Left colon (tissue), 2 donors: ENCODE measurements at places on chromosomes 2 and 18. TPM values are rescaled to one million over a fixed set of nuclear protein-coding genes. Genes with fewer than 3 reads are reported as not detected.

GRCh38 chr2:233708942-233709341 is 3.8 kb upstream of the UGT1A5 start:
- DNase-seq, result no peak

DNA sequence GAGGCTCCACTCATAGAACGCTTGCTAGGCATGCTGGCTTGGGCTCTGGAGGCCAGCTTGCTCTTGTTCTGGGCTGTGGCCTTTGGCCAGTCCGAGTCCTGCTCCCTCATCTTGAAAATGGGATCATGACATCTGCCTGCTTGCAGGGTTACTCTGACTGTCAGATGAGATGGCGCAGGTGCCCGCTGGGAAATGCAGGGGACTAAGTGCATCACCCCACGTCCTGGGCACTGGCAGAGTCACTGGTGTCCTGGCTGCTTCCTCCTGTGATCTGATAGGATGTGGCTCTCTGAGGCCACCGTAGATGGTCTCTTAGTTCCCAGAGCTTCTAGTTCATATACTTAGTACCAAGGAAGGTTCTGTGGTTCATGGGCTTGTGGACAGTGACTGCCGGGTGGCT is 18.5 kb downstream of the LDLRAD4 start:
- DNase-seq, result no peak

GRCh38 chr2:20429528-20429927 is 17.3 kb upstream of the RHOB start:
- DNase-seq, result no peak

DNA sequence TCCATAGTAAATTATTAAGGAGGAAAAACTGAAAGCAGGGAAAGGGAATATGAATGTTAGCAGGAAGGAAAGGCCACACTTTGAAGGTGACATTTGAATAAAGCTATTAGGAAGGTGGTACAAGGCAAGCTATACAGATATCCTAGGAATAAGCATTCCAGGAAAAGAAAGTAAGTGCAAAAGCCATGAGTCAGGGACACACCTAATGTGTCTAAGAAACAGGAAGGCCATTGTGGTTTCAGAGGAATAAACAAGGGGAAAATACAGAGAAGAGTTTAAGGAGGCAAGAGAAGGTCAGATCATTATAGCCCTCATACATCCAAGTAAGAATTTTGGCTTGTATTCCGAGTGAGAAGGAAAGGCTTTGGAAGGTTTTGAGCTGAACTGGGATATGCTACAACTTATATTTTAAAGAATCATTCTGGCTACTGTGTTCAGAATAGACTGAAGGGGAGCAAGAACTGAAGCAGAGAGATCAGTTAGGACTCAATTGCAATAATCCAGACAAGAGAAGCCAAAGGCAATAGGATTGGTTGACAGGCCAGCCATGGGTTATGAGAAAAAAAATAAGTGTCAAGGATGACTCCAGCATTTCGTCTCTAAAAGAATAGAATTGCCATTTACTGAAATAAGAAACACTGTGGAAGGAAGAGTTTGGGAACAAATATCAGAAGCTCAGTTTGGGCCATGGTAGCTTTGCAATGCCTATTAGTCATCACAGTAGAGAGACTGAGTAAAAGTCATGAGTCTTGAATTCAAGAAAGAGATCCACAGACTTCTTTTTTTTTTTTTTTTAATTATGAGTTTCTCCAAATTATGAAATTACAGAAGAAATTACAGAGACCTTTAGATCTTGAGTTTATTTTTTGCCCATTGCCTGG is 11.3 kb downstream of the RAD51AP2 start:
- DNase-seq, result no peak

DNA sequence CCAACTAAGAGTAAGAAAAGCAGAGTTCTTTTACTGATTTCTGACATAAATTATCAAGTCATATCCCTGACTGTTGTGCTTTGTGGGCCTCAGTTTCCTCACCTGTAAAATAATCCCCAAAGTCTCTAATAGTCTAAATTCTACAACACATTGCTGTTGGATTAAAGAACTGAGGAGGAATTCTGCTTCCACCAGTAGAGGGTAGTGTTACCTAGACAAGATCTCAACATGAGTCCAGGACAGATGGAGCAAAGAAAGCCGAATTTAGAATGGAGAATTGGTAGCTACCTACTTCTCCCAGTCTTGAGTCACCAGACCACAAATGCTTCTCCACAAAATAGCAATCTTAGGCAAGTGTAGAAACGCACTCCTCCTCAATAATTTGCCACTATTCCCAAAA is 462.5 kb upstream of the FSHR start:
- DNase-seq, result no peak

GRCh38 chr2:101728865-101729264 is 31.4 kb downstream of the MAP4K4 start:
- no peak for DNase-seq

DNA sequence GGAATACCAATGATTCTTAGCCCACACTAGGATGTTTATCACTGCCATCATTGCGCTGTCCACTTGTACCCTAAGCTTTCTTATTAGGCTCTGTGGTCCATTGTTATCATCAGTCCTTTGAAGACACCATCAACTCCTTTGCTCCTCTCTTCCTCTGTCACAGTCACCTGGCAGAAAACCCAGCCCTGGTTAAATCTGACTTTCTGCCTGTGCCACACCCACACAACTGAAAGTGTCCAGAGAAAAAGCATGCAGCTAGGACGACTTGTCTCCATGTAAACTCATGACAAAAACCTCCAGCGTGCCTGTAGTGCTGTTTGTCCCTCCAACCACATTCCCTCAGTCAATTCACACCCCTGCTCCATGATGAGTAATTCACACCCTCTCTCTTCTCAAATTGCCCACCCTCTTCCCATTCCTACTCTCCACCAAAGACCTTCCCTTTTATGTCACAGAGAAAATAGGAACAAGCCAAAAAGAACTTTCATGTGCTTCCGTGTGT is 297.4 kb upstream of the MGAT5 start:
- no peak for DNase-seq

DNA sequence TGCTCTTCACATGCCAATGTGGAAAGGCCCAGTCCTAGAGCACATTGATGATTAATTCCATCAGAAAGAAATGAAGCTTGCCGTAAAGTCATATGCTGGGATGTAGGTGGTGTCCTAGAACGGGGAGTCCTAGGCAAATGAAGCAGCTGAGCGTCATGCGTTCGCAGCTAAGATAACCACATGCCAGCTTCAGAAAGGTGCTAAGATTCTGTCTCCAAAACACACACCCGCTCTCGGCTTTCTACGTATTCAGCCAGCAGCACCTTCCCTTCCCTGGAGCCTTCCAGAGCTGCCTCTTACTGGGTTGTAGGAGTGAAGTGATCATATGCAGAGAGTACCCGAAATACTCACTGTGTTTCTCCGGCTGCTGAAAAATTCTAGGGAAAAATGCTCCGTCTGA is 421.6 kb upstream of the ID2 start:
- no peak for DNase-seq

DNA sequence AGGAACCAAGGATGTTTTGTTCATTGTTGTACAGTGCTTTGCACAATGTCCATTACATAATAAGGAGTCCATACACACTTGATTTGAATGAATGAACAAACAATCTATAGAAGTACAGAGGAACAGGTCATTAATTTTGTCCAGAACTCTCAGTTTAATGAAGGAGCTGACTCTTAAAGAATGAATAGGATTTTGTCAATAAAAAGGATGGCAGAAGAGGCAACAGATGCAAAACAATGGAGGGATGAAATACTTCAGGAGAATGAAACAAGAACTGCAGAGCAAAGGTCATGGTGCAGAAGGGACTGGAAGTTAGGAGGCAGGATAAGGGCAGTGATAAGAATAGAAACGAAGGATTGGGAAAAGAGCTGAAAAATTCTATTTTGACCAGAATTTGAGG is 28.7 kb upstream of the COL5A2 start:
- no peak for DNase-seq

DNA sequence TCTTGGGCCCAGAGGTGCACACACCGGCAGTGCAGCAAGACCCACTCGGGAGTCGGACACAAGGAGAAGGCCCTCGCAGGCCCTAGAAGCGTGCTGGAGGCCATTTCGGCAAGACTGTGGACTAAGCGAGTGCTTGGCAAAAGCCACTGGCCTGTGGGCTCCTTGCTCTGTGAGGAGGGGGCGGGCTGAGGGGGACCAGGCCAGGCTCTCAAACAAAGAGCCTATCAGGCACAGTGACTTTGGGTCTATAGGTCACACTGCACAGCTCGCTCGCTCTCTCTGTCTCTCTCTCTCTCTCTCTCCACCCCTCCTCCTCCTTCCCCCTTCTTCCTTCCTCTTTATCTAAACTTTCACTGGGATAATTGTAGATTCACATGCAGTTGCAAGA is 23.6 kb upstream of the ZCCHC2 start:
- DNase-seq, result no peak

GRCh38 chr18:79385708-79386341 is 9.9 kb upstream of the NFATC1 start:
- DNase-seq, result no peak

- DNase-seq, result no peak
These were observed 460.7 kb downstream of the MTX2 start for GRCh38 chr2:176729706-176730569.

DNA sequence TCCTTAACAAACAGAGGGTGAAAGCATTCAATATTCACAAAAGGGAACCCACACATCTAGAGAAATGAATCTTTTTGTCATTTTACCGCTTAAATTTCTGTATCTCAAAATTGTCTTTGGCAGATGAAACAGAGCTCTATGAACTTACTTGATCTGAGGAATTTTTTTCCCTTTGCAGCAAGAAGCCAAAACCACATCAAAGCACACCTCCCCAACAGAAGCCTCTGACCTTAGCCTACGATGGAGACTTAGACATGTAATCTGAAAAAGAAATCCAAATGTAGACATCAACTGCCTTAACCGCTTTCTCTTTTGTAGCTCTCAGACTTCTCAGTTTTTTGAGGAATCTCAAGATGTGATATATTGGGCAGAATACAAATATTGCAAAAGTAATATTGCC is 287.9 kb upstream of the HNMT start:
- DNase-seq, result no peak

DNA sequence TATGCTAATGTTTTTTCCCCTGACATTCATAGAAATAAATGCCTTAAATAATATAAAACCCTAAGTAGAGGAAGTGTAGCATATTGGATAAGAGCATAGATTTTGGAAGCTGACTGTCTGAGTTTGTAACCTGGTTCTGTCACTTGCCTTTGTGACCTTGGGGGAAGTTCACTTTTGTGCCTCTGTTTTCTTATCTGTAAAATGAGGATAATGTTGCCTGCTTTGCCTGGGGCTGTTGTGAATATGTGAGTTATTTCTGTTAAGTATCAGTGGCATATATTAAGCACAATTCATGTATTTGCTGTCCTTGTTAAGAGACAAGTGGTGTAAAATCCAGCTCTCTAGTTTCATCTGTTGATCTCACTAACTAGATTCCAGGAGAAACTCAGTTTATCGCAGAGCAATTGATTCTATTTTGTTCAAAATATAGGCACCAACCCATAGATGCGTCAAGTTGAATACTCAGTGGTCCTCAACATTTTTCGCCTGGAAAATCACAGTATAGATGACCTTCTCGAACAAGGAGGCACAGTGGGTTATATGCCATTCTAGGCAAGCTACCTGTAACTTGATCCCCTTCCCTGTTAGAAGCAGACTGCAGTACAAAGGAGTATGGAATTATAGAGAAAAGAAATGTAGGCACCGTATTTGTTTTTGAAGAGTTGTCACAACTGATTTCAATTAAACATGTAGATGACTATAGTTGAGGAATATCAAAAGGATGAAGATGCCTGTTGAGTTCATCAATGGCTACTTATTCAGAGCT is 67.0 kb downstream of the SOCS6 start:
- DNase-seq, result no peak

- DNase-seq, result no peak
These were observed 32.3 kb upstream of the SATB2 start for GRCh38 chr2:199490049-199490448.

DNA sequence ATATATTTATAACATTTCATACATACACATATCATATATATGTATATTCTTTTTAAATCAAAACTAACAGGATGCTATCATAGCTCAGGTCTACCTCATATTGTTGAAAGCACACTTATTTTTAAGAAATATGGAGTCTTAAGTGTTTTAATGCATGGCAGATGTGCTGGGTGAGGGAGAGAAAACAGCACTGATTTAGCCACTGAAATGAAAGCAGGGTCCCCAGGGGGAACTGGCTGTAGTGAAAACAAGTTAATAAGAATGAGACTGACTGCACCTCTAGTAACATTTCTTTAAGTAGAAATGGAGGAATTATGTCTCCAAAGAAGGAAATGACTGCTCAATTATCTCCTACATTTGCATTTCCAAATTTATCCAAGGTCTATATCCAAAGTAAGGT is 857.8 kb downstream of the DCDC2C start:
- no peak for DNase-seq

- DNase-seq, result no peak
These were observed 71.8 kb downstream of the NUP35 start for GRCh38 chr2:183195998-183196409.

- DNase-seq, result no peak
These were observed 66.7 kb downstream of the TRIP12 start for GRCh38 chr2:229855116-229855515.

DNA sequence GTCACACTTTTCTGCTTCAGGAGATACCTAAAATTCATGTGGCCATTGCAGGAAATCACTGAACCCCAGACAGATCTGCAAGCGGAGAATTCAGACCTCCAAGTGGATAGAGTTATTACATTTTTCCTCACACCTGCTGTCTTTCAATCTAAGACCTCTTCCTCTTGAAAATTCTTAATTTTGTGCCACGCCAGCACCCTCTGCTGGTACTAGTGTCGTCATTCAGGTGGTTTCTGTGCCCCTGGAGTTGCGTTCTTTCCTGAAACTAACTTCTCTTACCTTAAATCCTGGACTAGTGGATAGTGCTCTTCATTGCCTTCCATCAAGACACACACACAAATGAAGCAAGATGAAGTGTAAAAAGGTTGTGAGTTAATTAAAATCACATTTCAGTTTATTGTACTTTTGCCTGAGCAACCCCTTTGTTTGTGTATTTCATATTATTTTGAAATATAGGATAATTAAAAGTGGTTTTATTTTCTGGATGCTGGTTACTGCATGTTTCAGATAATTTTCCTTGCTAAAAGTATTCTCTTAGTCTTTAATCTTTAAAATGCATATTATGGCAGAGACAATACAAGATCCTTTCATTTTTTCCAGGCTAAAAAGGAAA is 1.6 kb upstream of the DNER start:
- peak; percentile 37 for DNase-seq

- no peak for DNase-seq
These were observed 11.0 kb upstream of the PLB1 start for GRCh38 chr2:28484835-28485234.

The CYB5A gene
- total RNA-seq, result 115 TPM

The CD8A gene
- total RNA-seq, result 1.6 TPM

The SMARCAL1 gene
- total RNA-seq, result 14.7 TPM

The CNTNAP5 gene
- not detected for total RNA-seq

The PHLPP1 gene
- total RNA-seq, result 21.4 TPM

The CDH7 gene
- total RNA-seq, result not detected

The NPHP1 gene
- 0.56 TPM for total RNA-seq

The HYCC2 gene
- total RNA-seq, result 46.2 TPM

The OR6B2 gene
- not detected for total RNA-seq

The SLC19A3 gene
- total RNA-seq, result 8.5 TPM

The PLB1 gene
- total RNA-seq, result 0.98 TPM

The GYPC gene
- total RNA-seq, result 7.2 TPM

The ZNF513 gene
- 24.9 TPM for total RNA-seq

The ANKRD23 gene
- total RNA-seq, result 3.7 TPM

The MYO1B gene
- total RNA-seq, result 62.1 TPM

The GREB1 gene
- total RNA-seq, result 0.85 TPM

The ABCG8 gene
- total RNA-seq, result 0.53 TPM

The ATP6V1B1 gene
- total RNA-seq, result not detected
